Kidney glomerular epithelial cell (primary cell): ENCODE measurements at places on chromosomes 16 and 17.

GRCh38 chr17:41404024-41404671, 6.7 kb upstream of the KRT31 start:
- DNase-seq = peak; percentile 95

GRCh38 chr17:7038025-7038862, 2.4 kb downstream of the SLC16A13 start:
- DNase-seq = no peak

DNA sequence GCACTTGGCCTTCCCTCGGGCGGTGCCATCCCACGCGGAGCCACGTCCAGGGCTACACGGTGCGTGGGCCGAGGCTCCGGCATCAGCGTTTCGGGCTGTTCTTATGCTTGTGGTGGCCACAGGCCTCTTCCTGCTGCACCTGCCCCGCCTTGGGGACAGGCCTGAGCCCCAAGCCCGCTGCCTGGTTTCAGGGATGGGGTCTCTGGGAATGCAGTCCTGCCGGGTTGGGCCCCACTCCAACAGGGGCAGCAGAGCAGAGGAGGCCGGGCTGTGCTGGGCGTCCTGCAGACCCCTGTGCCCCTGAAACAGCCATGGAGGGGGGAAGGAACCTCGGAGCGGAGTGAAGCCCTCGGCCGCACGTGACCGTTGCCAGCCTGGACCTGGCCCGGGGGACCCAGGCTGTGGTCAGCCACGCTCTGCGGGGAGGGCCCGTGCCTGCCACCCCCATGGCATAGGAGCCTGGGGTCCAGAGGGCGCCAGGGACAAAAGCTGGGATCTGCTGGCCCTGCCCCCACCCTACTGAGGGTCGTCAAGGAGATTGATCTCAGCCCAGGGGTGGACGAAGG, 453 bp upstream of the WFIKKN1 start:
- no peak for DNase-seq

DNA sequence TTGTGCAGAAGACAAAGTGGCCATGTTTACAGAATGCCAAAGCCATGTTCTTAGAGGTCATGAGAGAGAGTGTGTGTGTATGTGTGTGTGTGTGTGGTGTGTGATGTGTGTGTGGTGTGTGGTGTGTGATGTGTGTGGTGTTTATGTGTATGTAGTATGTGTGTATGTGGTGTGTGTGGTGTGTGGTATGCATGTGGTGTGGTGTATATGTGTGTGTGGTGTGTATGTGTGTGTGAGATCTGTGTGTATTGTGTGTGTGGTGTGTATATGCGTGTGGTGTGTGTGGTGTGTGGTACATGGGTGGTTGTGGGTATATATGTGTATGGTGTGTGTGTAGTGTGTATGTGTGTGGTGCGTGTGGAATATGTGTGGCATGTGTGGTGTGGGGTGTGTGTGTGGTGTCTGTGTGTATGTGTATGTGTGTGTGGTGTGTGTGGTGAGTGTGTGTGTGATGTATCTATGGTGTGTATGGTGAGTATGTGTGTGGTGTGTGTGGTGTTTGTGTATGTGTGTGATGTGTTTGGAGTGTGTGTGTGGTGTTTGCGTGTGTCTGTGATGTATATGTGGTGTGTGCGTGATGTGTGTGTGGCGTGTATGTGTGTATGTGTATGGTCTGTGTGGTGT, 8.2 kb upstream of the KRT17 start:
- DNase-seq = no peak

DNA sequence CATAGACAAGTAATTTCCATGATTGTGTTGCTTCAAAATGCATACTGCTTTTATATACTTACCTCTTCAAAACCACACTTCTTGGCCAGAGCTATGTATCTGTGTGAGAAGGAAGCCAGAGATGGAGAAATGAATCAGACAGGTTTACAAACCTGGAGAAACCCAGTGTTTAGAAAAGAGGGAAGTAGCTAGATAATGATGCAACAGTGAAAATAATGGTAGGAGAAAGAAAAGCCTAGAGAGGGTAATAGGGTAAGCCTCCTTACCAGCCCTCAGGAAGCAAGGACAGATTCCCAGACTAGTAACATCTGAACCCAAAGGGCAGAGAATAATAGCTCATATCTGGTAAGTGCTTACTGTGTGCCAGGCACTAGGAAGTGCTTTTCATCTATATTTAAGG, 250.3 kb upstream of the CDH11 start:
- DNase-seq = no peak

GRCh38 chr16:3654249-3654991, at the start of gene DNASE1:
TSS of gene DNASE1 (plus strand) at chr16:3654691. CDS start at chr16:3655374, 683 bp downstream.
- no peak for DNase-seq

GRCh38 chr17:18117982-18118975, 9.7 kb downstream of the MYO15A start:
- DNase-seq = no peak

- no peak for DNase-seq
Observed at GRCh38 chr16:1338119-1338730, 4.8 kb downstream of the BAIAP3 start.

- no peak for DNase-seq
Observed at GRCh38 chr16:81939164-81940056, 71.9 kb downstream of the SDR42E1 start.

DNA sequence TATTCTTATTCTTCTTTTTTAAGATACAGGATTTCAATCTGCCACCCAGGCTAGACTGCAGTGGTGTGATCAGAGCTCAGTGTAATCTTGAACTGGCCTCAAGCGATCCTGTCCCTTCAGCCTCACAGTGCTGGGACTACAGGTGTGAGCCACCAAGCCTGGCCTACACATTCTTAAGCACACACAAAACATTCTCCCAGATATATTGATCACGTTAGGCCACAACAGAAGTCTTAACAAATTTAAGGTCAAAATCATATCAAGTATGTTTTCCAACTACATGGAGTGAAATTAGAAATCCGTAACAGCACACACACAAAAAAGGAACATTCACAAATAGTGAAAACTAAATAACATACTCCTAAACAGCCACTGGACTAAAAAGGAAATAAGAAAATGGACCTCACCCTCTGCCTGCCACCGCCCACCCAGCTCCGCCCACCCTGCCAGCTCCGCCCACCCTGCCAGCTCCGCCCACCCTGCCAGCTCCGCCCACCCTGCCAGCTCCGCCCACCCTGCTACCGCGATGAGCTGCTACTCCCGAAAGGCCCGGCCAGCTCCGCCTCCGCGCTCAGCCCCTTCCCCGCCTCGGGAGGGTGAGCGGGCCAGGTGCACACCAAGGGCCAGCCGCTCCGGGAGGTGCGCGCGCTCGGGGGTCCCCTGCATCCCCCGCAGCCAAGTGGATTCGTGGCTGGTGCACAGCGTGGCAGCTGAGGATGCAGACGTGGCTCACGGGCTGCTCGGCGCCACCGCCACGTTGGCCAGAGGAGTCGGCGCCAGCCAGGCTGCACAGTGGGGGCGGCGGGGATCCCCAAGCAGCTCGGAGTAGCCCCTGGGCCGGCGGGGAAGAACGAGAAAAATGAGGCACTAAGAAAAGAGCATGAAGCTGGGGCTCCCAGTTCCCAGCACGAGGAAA, 41.2 kb downstream of the C16orf87 start:
- DNase-seq = peak; percentile 30

DNA sequence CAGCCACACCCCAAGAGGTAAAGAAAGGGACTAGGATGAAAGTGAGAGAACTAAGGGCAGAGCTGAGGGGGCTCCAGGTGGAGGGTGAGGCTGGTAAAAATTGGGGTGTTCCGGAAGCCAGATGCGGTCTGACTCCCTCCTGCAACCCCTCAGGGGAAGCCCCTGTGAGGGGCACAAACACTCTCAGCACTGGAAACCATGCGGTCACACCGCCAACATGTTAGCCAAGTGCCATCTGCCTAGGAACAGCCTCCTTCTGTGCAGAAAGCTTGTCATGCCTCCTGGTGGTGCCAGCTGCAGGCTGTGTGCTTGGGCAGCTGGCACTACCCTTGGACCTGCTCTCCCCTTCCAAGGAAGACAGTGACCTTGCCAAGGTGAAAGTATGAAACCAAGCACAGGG, 83.5 kb upstream of the RPL38 start:
- DNase-seq = no peak

DNA sequence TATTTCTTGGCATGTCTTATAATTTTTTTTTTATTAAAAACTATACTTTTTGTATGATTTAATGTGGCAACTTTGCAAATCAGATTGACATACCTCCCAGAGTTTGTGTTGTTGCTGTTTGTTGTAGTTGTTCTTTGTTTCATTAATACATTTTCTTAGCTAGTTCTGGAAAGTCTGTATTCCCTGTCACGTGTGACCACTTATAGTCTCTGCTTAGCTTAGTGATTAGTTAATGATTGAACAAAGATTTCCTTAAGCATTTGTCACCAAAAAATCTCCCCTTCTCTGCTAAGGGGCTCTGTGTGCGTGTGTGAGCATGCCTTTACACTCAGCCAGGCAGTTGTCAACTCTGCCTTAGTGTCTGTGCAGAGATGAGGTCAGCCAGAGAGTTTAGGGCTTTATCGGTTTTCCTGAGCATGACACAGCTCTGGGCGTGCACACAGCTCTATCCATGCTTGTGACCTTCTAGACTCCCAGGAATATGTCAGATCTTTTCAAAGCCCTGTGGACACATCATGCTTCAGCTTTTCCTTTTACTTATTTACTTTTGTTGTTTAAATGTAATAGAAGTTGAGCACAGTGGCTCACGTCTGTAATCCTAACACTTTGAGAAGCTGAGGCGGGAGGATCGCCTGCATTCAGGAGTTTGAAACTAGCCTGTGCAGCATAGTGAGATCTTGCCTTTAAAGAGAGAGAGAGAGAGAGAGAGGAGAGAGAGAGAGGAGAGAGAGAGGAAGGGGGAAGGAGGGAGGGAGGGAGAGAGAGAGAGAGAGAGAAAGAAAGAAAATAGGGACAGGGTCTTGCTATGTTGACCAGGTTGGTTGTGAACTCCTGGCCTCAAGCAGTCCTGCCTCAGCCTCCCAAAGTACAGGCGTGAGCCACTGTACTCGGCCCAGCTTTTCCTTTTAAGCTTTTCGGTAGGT, 21.9 kb downstream of the DNAI2 start:
- no peak for DNase-seq

DNA sequence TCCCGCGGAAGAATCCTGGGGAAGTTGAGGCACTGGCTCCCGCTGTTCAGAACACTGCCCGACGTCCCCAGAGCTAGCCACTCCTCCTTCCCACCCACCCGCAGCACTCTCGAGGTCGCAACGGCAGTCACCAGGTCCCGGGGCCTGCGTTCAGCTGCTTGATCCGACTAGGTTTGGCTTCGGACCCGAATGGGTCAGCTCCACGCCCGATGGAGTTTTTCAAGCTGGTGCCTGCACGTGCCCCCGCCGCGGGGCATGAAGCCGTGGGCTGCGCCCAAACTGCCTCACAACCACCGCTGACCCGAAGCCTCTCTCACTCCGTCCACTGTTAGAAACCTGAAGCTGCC, 12.4 kb upstream of the ODF4 start:
- DNase-seq = no peak

GRCh38 chr17:7881276-7882054, 7.1 kb upstream of the CHD3 start:
- DNase-seq = no peak

- DNase-seq = no peak
Observed at GRCh38 chr17:79077587-79077986, 3.0 kb downstream of the ENGASE start.

DNA sequence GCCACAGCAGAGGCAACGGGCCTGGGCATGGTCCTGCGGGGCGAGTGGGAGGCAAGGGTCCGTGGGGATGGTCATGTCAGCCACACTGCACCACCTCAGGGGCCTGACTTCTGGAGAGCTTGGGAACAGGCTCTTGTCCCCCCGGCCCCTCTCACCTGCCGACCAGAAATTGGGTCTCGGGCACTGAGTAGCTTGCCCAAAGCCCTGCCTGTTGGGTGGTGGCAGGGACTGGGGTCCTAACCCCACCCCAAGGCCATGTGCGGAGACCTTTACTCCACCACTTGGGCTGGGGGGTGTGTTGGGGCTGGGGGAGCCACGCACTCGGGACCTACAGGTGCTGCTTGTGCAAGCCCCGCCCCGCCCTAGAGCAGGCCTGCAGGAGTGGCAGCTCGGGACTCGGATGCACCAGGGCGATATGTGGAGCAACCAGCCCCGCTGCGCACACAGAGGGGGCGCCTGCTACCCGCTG, 24.2 kb upstream of the CHMP6 start:
- DNase-seq = no peak

DNA sequence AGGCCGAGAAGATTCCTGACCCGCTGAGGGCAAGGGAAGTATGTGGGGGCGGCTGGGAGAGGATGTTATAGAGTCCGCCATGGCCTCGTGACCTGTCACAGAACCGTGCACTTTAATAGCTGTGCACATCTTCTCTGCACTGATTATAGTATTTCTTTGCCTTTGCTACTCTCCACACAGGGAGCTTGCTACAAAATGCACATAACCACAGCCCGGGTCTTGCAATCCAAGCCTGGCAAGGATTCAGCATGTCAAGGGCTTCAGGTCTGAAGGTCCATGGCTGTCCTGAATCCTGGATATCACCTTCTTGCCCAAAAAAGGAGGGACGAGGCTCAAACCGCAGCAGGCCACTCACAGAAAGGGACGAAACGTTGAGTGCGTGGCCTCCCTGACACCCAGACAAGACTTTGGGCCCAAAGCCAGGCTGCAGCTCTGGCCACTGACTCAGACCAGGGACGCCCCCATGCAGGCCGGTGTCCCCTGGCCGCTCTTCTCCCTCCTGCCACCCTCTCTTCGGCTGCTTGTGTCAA, 43.7 kb downstream of the USP22 start:
- no peak for DNase-seq

GRCh38 chr17:20276421-20276820, 190.9 kb downstream of the LGALS9B start:
- DNase-seq = no peak

GRCh38 chr16:81333356-81333755, 18.6 kb downstream of the GAN start:
- DNase-seq = no peak

DNA sequence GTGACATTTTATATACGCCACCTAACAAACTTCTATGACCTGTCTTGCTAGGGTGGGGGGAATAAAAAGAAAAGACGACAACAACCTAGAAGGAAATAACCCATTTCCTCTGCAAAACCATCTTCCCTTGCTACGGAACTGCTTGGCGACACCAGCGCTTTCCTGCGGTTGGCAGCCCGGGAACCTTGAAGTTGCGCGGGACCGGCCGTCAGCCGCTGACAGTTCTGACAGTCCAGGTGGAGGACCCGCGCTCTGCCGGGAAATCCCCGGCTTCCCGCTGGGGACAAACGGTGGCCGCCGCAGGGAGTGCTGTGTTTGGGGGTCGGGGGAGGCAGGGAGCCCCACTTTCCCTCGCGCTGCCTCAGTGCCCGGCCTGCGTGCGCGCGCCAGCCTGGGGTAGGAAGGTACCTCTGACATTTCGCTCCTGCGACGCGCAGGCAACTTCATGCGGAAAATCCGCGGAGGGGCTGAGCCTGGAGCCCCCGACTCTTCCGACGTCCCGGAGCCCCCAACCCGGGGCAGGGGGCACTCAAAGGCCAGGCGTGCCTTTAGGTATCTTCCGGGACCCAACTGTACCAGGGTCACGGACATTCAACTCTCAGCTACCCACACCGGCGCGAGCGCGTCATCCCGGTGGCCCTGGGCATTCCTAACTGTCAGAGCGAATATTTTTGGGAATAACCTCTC, 516 bp downstream of the SLC16A6 start:
- no peak for DNase-seq

GRCh38 chr17:13153036-13153435, 135.2 kb upstream of the ELAC2 start:
- no peak for DNase-seq

- DNase-seq = no peak
Observed at GRCh38 chr17:65055280-65055707, 1.2 kb downstream of the GNA13 start.
